ENCODE measurements at places on chromosomes 5 and 9.

- no peaks in the 10 kb centered on the region for H3K36me3 ChIP-seq
- H3K4me3 ChIP-seq: no peak overlapping the region
- no peak for DNase-seq
- H3K4me1 ChIP-seq: peaks cover 71% of the 10 kb centered on the region
Observed at GRCh38 chr5:172792701-172793570, 21.9 kb upstream of the DUSP1 start.

GRCh38 chr9:19903076-19903475, 114.2 kb upstream of the SLC24A2 start:
- H3K4me3 ChIP-seq: no peak overlapping the region
- no peak for DNase-seq
- no peaks in the 10 kb centered on the region for H3K27me3 ChIP-seq
- no peak overlapping the region for H3K27ac ChIP-seq
- H3K36me3 ChIP-seq: no peaks in the 10 kb centered on the region

DNA sequence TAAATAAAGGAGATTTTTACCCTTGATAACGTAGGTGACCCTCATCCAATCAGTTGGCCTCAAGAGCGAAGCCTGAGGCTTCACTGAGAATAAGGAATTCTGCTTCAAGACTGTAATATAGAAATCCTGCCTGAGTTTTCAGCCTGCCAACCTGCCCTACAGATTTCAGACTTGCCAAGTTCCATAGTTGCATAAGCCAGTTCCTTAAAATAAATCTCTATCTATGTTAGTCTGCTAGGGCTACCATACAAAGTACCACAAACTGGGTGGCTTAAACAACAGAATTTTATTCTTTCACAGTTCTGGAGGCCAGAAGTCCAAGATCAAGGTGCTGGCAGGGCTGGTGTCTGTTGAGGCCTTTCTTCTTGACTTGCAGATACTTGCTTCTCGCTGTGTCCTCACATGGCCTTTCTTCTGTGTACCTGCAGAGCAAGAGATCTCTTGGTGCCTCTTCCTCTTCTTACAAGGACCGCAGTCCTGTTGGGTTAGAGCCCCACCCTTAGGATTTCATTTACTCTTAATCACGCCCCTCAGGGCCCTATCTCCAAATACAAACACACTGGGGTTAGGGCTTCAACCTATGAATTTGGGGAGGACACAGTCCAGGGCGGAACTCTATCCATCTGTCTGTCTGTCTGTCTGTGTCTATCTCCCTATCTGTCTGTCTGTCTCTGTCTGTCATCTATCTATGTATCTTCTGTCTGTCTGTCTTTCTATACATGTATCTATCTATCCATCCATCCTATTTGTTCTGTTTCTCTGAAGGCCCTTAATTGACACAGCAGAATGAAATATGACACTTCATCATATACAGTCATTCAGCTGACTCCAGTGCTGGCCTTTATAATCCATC, 17.0 kb upstream of the CMBL start:
- H3K4me1 ChIP-seq: no peaks in the 10 kb centered on the region
- no peak for DNase-seq
- no peaks in the 10 kb centered on the region for H3K27me3 ChIP-seq
- H3K36me3 ChIP-seq: no peaks in the 10 kb centered on the region
- no peak overlapping the region for H3K4me3 ChIP-seq

- H3K4me3 ChIP-seq: no peak overlapping the region
- H3K36me3 ChIP-seq: no peaks in the 10 kb centered on the region
- no peak for DNase-seq
- H3K27ac ChIP-seq: no peak overlapping the region
- H3K4me1 ChIP-seq: no peaks in the 10 kb centered on the region
Observed at GRCh38 chr9:94528886-94529285, 26.0 kb upstream of the PCAT7 start.

- H3K4me1 ChIP-seq: no peaks in the 10 kb centered on the region
- peaks cover 76% of the 10 kb centered on the region for H3K36me3 ChIP-seq
- no peak overlapping the region for H3K4me3 ChIP-seq
- H3K27ac ChIP-seq: no peak overlapping the region
- DNase-seq: no peak
Observed at GRCh38 chr5:151184316-151185042, 26.9 kb upstream of the ANXA6 start.

DNA sequence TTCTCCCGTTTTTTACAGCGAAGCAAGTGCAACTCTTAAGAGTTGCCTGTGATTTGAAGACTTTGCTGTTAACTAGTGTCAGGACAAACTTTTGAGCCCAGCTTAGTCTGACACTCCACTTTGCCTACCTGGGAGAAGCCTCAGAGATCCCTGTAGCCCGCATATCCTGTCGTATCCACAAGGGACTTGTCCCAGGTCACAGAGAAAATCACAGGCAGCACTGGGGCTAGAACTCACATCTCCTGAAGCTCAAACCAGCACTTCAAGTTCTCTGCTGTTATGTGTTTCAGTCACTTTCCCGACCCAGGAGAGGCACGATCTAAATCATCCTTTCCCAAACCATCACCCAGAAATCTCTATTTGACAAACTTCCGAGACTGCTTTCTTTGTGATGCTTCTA, 584.5 kb downstream of the ACTL7B start:
- no peak overlapping the region for H3K4me3 ChIP-seq
- no peaks in the 10 kb centered on the region for H3K27me3 ChIP-seq
- no peaks in the 10 kb centered on the region for H3K36me3 ChIP-seq
- DNase-seq: no peak

GRCh38 chr5:67880511-67880805, 335.1 kb upstream of the PIK3R1 start:
- no peak overlapping the region for H3K27ac ChIP-seq
- H3K4me1 ChIP-seq: no peaks in the 10 kb centered on the region
- no peak for DNase-seq
- H3K27me3 ChIP-seq: no peaks in the 10 kb centered on the region
- H3K36me3 ChIP-seq: no peaks in the 10 kb centered on the region

- H3K4me3 ChIP-seq: no peak overlapping the region
- DNase-seq: no peak
- no peak overlapping the region for H3K27ac ChIP-seq
- H3K36me3 ChIP-seq: no peaks in the 10 kb centered on the region
Observed at GRCh38 chr5:142446960-142447279, 122.1 kb upstream of the SPRY4 start.

DNA sequence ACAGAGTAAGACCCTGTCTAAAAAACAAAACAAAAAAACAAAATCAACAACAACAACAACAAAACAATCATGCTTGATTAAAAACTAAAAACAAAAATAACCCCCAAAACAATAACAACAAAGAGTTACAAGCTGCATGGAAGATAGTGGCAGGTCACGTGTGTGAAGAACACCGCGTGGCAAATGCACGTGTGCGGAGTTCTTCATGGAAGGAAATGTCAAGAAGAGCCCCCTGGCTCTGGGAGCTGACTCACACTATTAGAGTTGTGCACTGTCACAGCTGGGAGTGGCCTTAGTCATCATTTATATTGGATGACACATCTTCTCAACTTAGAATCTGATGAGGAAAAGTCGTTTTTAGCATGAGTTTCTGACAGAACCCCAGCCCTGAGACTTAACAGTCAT, 110.5 kb downstream of the JMY start:
- no peak for DNase-seq
- no peak overlapping the region for H3K27ac ChIP-seq
- H3K4me3 ChIP-seq: no peak overlapping the region
- no peaks in the 10 kb centered on the region for H3K27me3 ChIP-seq
- no peaks in the 10 kb centered on the region for H3K36me3 ChIP-seq

DNA sequence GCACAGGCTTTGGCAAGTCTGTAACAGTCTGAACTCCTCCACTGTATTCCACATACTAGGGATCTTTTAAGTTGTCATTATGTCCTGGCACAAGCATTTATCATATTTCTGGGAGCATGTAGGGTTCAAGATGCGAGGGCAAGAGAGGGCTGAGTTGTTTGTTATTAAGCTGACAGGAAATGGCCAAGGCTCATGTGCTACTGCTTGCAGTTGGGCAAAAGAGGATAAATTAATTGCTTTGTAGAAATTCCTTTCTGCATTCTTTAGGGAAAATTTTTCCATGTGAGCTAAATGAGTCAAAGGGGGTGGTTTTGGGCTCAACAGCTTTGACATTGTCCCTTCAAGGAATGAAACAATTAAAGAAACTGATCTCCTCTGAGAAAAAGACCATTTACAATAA, 35.4 kb downstream of the DOCK8 start:
- H3K36me3 ChIP-seq: no peaks in the 10 kb centered on the region
- no peaks in the 10 kb centered on the region for H3K4me1 ChIP-seq
- H3K27me3 ChIP-seq: no peaks in the 10 kb centered on the region
- no peak overlapping the region for H3K4me3 ChIP-seq
- no peak for DNase-seq

DNA sequence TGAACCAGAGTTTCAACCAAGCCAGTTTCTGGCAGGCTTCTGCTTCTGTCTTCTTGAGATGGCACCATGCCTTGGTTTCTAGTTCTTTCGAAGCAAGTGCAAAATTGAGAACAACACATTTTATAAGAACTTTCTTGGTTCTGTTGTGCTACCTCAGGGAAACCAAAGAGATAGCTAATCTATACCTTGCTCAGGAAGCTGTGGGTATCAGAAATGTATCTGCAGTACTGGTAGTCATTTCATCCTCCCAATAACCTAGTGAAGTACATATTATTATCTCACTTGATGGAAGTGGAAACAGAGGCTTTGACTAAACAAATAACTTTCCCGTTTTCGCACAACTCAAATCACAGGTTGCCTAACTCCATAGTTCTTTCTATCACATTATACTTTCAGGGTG, 246.6 kb downstream of the ENC1 start:
- no peaks in the 10 kb centered on the region for H3K36me3 ChIP-seq
- H3K27me3 ChIP-seq: no peaks in the 10 kb centered on the region
- H3K4me1 ChIP-seq: no peaks in the 10 kb centered on the region
- no peak overlapping the region for H3K27ac ChIP-seq

GRCh38 chr5:96256795-96257470, 176.1 kb downstream of the PCSK1 start:
- peaks cover 5% of the 10 kb centered on the region for H3K4me1 ChIP-seq
- DNase-seq: no peak
- H3K27ac ChIP-seq: no peak overlapping the region

- DNase-seq: no peak
- no peak overlapping the region for H3K27ac ChIP-seq
- no peaks in the 10 kb centered on the region for H3K4me1 ChIP-seq
- H3K27me3 ChIP-seq: no peaks in the 10 kb centered on the region
- H3K36me3 ChIP-seq: peaks cover 14% of the 10 kb centered on the region
Observed at GRCh38 chr5:112763165-112763564, 25.5 kb downstream of the APC start.

GRCh38 chr5:127647361-127647958, 1.4 kb upstream of the CTXN3 start:
- no peaks in the 10 kb centered on the region for H3K27me3 ChIP-seq
- no peaks in the 10 kb centered on the region for H3K36me3 ChIP-seq
- no peak overlapping the region for H3K27ac ChIP-seq
- H3K4me1 ChIP-seq: peaks cover 8% of the 10 kb centered on the region

Data from common myeloid progenitor, CD34-positive (primary cell).